Kidney epithelial cell (primary cell): ENCODE measurements at places on chromosomes 4 and X.

DNA sequence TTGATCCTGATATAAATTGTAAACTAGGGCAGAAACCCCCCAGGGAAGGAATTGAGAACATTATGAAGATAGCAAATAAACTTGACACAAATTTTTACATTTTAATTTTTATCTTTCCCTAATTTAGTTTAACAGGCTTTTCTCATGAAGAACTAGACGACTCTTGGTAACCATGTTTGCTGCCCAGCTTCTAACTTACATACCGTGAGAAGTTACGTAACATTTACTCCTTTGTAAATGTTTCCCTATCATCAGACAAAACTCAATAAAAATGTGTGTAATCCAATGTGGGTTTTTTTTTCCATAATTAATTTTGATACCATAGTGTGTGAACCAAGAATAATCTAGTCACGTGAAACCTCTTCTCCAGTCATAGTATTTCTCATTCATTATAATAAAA lies 34.4 kb downstream of the OFD1 start:
- DNase-seq: no peak

DNA sequence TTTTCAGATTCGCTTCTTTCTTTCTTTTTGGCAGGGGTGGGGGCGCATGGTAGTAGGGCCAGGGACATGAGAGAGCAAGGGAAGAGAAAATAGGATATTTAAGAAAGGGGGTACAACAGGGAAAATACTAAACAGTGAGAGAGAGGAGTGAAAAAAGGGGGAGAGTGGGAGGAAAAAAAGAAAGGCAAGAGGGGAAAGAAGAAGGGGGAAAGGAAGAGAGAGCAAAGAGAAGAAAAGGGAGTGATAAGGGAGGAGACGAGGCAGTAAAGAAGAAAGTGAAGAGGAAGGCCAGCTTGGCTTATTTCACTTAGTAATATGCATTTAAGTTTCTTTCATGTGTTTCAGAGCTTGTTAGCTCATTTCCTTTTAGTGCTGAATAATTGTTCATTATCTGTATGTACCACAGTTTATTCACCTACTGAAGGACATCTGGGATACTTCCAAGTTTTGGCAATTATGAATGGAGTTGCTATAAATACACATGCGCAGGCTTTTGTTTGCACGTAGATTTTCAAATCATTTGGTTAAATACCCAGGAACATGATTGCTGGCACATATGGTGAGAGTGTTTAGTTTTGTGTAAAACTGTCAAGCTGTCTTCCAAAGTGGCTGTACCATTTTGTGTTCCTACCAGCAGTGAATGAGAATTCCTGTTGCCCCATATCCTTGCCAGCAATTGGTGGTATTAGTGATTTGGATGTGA lies 37.3 kb downstream of the CASP6 start:
- DNase-seq: no peak

DNA sequence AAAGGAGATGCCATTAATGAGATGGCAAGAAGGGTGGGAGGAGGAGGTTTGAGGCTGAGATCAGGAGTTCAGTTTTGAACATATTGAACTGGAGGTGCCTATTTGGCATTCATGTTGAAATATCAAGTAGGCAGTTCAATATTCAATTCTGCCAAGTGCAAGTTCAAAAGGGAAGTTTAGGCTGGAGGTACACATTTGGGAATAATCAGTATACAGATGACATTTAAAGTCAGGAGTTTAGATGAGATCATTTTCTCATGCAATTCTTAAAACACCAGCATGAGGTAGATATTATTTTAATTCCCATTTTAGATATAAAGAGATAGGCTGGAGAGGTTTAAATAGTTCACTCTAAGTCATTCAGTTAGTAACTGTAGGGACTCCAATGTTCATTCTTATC lies 26.1 kb downstream of the COQ2 start:
- no peak for DNase-seq

- no peak for DNase-seq
Measured at GRCh38 chrX:46573331-46573891, at the start of gene CHST7. Gene CHST7 (plus strand): TSS chrX:46573765. CDS start chrX:46573932, 167 bp downstream.

DNA sequence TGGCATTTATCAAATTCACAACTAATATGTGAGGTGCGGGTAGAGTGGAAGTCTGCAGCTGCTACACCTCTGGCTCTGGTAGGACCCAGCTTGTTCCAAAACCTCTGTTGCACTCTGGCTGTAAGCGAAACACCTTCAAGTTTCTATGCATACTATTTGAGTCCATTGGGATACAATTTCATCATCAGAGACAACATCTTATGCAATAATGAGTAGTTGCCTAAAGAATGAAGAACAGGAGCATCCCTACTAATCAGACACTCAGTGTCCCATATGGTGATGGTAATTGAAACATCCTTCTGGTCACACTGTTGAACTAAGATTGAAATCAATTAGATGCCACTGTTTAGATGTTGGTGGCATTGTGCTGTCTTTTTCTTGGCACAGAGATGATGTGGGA lies 178.4 kb downstream of the MGST2 start:
- no peak for DNase-seq
